ENCODE measurements at places on chromosomes 5 and 9.

DNA sequence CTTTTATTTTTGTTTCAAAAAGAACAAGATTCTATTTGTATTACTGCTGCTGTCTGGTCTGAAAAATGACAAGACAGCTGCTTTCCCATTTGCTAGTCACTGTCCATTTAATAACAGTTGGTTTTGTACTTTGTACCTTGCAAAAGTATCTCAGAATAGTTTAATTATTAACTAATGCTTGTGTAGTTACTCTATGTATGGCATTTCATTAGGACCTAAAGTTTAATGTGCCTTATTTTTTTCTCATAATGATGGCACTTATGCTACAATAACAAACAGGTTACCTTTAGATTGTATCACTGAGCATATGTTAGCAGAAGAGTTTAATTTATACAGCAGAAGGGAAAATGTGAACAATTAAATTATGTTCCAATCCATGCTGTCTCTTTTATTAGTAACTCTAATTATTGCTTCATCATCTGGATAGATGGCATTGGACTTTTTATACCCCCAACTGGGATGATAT, 134.2 kb downstream of the CDH10 start:
- no peak for DNase-seq

DNA sequence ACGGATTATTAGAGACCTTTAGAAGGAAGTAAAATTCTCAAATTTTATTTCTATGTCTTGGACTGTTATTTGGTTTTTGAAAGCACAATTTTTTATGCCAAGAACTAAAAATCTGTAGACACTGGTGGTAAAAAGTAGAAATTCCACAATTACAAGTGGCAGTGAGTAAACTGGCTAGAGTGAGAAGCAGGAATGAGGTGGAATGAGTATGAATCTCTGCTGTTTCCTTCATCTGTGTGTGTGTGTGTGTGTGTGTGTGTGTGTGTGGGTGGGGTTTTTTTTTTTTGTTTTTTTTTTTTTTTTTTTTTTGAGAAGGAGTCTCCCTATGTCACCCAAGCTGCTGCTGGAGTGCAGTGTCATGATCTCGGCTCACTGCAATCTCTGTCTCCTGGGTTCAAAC, 94.2 kb downstream of the TLE4 start:
- DNase-seq = no peak

DNA sequence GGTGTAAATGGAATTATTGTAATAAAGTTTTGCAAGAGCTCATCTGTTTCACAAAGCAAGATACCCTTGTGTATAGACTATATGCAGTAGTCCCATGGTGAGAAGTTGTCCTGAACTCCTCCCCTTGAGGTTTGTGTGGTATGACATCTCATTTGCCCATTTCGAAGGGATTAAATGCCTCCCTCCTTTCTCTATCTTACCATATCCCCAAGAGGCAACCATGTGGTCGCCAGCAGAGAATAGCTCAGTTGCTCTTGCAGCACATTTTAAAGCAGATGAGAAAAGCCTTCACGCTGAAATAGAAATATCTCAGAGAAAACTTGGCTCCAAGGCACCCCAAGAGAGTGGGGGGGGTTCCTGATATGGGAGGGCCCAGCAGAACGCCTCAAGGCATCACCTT, 4.6 kb downstream of the SEMA6A start:
- no peak for DNase-seq

GRCh38 chr5:28807195-28807729, 1768.9 kb upstream of the CDH9 start:
- no peak for DNase-seq

DNA sequence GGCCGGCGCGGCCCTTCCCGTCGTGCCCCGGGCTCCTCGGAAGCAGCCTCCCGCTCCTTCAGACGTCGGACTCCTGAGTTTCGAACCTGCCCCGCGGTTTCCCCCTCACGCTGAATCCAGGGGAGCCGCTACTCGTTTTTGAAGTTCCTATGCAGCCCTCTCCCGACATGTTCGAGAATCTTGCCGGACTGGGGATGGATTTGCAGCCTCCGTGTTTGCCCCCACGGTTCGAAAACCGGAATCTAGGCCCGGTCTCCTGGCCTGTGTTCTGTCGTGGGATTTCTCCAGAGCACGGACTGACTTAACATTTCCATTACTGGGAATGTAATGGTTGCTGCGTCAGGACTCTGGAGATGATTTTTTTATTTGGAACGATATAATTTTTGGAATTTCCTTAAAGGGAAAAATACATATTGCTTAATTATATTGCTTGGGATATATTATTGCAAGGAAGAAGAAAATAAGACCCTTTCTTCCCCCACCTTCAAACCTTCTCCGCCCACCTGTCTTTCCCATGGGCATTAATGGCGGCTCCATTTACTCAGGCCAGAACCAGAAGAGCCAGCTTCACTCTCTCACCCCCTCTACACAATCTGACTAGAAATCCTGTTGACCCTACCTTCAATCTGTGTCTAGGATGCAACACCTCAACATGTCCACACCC, 8.5 kb upstream of the MGAT1 start:
- no peak for DNase-seq

DNA sequence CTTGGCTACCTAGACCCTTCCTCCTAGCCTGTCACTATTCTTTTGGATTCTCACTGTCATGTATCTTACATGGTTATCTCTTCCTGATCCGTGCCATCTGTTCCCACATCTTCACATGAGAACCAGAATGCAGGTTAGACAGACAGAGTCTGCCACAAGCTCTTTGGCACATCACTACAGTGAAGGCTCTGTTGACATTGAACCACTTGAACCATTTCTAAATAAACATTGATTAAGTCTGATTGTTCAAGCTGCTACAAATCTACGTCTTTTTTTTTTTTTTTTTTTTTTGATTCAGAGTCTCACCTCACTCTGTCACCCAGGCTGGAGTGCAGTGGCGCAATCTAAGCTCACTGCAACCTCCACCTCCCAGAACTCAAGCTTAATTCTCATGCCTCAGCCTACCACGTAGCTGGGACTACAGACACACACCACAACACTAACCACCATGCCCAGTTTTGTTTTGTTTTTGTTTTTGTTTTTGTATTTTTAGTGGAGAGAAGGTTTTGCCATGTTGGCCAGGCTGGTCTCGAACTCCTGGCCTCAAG, 85.1 kb upstream of the LRRTM2 start:
- no peak for DNase-seq

- no peak for DNase-seq
These were observed 141.6 kb downstream of the OLFM1 start for GRCh38 chr9:135228983-135229625.

GRCh38 chr5:141654298-141654697, 3.1 kb upstream of the FCHSD1 start:
- DNase-seq = no peak

Data from inflammatory macrophage (primary cell).